A673 (cell line): ENCODE measurements at places on chromosomes 7 and 10. TPM values are rescaled to one million over a fixed set of nuclear protein-coding genes. Genes with fewer than 3 reads are reported as not detected.

DNA sequence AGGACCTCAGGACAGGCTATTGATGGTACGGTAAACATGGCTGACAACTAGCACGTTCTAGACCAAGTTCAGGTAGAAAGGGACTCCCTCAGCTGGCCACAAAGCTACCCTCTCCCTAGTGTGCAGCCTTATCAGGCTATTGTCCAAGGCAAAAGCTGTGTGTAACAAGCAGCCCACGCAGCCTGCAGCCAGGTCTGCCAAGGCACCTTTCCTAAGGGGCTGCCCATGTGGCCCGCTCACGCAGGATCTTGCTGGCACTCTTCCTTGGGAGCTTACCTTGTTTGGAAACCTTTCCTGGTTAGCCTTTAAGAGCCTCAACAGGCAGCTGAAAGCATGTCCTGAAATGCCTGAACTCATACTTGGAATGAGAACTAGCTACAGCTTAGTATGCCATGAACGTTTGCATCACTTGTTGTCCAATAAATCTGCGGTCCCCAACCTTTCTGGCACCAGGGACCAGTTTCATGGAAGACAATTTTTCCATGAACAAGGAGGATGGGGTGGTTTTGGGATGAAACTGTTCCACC, 51.7 kb downstream of the SYPL1 start:
- no peak overlapping the region for H3K27ac ChIP-seq
- no peaks in the 10 kb centered on the region for H3K27me3 ChIP-seq
- no peak overlapping the region for H3K4me3 ChIP-seq
- no peaks in the 10 kb centered on the region for H3K36me3 ChIP-seq
- peaks cover 40% of the 10 kb centered on the region for H3K4me1 ChIP-seq

GRCh38 chr10:21724020-21724589, 190.1 kb downstream of the MLLT10 start:
- peak; percentile 59 for DNase-seq
- peaks cover 88% of the 10 kb centered on the region for H3K4me1 ChIP-seq
- peak overlapping the region; percentile 64 for H3K27ac ChIP-seq
- H3K36me3 ChIP-seq, result no peaks in the 10 kb centered on the region

- no peaks in the 10 kb centered on the region for H3K36me3 ChIP-seq
- H3K27me3 ChIP-seq, result no peaks in the 10 kb centered on the region
- no peaks in the 10 kb centered on the region for H3K4me1 ChIP-seq
These were observed 1235.0 kb downstream of the XPNPEP1 start for GRCh38 chr10:108688314-108688713.

DNA sequence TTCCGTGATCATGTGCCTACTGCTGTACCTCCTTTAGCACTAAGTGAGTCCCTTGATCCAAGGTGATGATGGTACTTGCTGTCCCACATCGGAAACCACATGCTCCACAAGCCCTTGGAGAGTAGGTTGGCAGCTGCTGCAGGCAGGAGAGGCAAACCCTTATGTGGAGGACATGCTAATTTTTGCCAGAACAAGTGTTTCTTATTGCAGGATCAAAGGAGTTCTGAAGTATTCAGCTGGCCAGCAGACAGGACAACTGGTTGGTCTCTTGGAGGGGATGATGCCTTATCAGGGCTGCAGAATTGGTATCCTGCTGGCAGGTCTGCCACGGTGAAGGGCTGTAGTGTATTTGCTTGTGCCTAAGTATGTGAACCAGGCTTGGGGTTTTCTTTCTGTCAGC, 36.8 kb downstream of the NACAD start:
- no peaks in the 10 kb centered on the region for H3K27me3 ChIP-seq
- H3K36me3 ChIP-seq, result no peaks in the 10 kb centered on the region
- no peak overlapping the region for H3K27ac ChIP-seq

- no peaks in the 10 kb centered on the region for H3K4me1 ChIP-seq
- H3K4me3 ChIP-seq, result no peak overlapping the region
- DNase-seq, result no peak
These were observed 323.1 kb upstream of the KIAA1217 start for GRCh38 chr10:23885853-23886252.

- no peak overlapping the region for H3K27ac ChIP-seq
- H3K27me3 ChIP-seq, result no peaks in the 10 kb centered on the region
- no peak overlapping the region for H3K4me3 ChIP-seq
These were observed 36.8 kb upstream of the FOXK1 start for GRCh38 chr7:4645246-4645645.

GRCh38 chr7:133477791-133478190, 224.9 kb downstream of the EXOC4 start:
- no peak overlapping the region for H3K4me3 ChIP-seq
- no peaks in the 10 kb centered on the region for H3K36me3 ChIP-seq
- H3K27me3 ChIP-seq, result no peaks in the 10 kb centered on the region

- H3K4me3 ChIP-seq, result peak overlapping the region; percentile 69
- H3K4me1 ChIP-seq, result peaks cover 18% of the 10 kb centered on the region
- DNase-seq, result peak; percentile 74
These were observed 625 bp downstream of the IPMK start for GRCh38 chr10:58266826-58267712.

- H3K4me3 ChIP-seq, result peak overlapping the region; percentile 83
- H3K4me1 ChIP-seq, result peaks cover 5% of the 10 kb centered on the region
- no peaks in the 10 kb centered on the region for H3K36me3 ChIP-seq
- no peak overlapping the region for H3K27ac ChIP-seq
These were observed 4.4 kb downstream of the CDK6 start for GRCh38 chr7:92831716-92832533.

- H3K4me1 ChIP-seq, result no peaks in the 10 kb centered on the region
- H3K27ac ChIP-seq, result no peak overlapping the region
- H3K27me3 ChIP-seq, result no peaks in the 10 kb centered on the region
- no peaks in the 10 kb centered on the region for H3K36me3 ChIP-seq
- H3K4me3 ChIP-seq, result no peak overlapping the region
These were observed 64.2 kb upstream of the MEOX2 start for GRCh38 chr7:15750727-15751126.

GRCh38 chr10:100504096-100504495, 15.6 kb downstream of the SEC31B start:
- DNase-seq, result no peak
- H3K4me3 ChIP-seq, result no peak overlapping the region
- no peaks in the 10 kb centered on the region for H3K27me3 ChIP-seq
- no peaks in the 10 kb centered on the region for H3K4me1 ChIP-seq

GRCh38 chr10:74255214-74255613, 104.2 kb downstream of the ADK start:
- H3K27me3 ChIP-seq, result no peaks in the 10 kb centered on the region
- H3K36me3 ChIP-seq, result no peaks in the 10 kb centered on the region
- peak overlapping the region; percentile 27 for H3K27ac ChIP-seq
- no peak for DNase-seq

DNA sequence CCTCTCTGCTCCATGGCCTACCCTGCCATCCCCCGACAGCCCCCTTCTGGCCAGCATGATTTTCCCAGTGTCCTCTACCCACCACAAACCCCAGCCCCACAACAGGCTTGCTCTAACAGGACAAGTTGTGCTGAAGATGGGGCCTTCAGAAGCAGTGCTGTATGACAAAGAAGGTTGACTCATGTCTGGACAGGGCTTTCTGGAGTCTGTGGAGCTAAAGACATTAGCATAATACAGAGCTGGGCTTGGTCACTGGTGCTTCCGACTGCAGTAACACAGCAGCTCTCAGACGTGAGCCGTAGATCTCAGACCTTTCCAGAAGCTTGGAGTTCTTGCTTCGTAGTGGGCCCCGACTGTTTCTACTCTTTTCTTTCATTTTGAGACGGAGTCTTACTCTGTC, 100.5 kb downstream of the GTF2IRD1 start:
- no peaks in the 10 kb centered on the region for H3K27me3 ChIP-seq
- H3K27ac ChIP-seq, result no peak overlapping the region

Gene SLC18A3
- 0.28 and 0.30 TPM in 2 replicates for total RNA-seq

Gene SLC18A2
- total RNA-seq, result 0.06 TPM in 1 of 2 replicates, not detected in the other

Gene TPST1
- total RNA-seq, result 8.0 and 11.0 TPM in 2 replicates

Gene HYAL4
- total RNA-seq, result not detected in 2 replicates

Gene RAPGEF5
- 10.7 and 14.9 TPM in 2 replicates for total RNA-seq

Gene ACTL6B
- 0.31 TPM in 1 of 2 replicates, not detected in the other for total RNA-seq

Gene ITPRIP
- total RNA-seq, result 23.1 and 24.8 TPM in 2 replicates

Gene SEMA3E
- total RNA-seq, result not detected in 2 replicates

Gene C10orf143
- total RNA-seq, result 1.8 and 2.0 TPM in 2 replicates

Gene IFIT3
- total RNA-seq, result 5.6 and 6.7 TPM in 2 replicates
